ENCODE measurements at places on chromosomes 3 and 15.

DNA sequence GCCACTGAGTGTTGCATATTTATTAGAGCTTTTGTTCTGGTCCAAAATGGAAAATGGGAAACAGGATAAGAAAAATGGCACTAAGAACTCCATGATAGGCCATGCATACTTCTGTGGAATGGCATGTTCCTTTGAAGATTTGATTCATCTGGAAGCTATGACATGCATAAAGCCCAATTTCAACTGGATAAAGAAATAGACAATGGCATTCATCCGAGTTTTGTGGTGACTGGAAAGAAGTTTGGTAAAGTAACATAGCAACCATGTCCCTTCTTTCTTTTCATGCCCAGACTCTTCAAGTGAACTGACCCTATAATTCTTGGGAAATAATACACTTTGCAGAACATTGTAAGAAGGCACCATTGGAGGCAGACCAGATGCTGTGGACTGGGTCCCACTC is 368.4 kb upstream of the IL12A start:
- no peak for DNase-seq

- DNase-seq, result no peak
Measured at GRCh38 chr3:169348276-169348675, 315.2 kb downstream of the MECOM start.

DNA sequence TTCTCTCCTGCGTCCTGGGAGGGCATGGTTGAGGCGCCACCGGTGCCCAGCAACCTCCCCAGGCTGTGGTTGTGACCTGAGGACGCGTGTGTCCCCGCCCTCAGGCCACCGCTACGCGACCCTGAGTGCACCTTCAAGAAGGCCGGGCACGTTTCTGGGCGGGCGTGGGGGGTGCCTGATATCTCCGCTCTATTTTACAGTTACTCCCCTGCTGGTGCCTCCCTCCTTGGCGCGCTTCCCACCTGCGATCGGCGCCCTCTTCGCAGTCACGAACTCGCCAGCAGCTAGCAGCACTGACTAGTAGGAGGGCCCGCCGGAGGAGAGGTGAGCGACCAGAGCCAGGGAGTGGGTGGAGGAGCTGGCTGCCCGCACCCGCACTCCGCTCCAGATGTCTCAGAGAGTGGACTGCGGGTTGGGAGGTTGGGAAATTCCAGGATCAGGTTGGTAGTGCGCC is 43.2 kb upstream of the POLG start:
- DNase-seq, result no peak

- DNase-seq, result no peak
Measured at GRCh38 chr15:96585484-96586386, 255.2 kb downstream of the NR2F2 start.

GRCh38 chr3:125010393-125010792 is 45.4 kb downstream of the HEG1 start:
- no peak for DNase-seq

GRCh38 chr3:171213178-171213577 is 186.7 kb upstream of the SLC2A2 start:
- no peak for DNase-seq

- DNase-seq, result no peak
Measured at GRCh38 chr3:65484964-65485363, 553.8 kb downstream of the MAGI1 start.
